ENCODE measurements at places on chromosomes 3 and 15.

DNA sequence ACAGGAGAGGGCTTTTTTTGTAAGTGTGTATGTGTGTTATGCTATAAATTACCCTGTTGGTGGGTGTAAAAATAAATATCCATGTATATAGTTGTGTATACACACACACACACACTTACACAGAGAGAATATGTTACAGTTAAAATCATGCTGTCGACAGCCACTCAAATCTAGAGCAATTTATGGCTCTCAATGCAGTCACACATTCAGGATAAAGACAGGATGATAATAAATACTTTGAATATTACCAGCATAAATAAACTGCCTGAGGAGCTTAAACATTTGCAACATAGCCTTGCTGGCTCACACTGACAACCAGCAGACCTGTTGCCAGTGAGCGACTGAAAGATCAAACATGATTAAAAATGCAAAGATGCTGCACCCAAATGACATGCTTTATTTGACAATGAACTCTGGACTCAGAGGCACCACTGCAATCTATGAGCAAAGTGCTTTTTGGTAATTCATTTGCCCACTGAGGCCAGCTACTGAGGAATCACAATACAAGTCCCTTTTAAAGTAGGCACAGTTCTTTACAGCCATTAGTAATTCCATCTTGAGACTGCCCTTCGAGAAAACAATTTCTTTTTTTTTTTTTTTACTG, 458.9 kb downstream of the FHIT start:
- DNase-seq = no peak

DNA sequence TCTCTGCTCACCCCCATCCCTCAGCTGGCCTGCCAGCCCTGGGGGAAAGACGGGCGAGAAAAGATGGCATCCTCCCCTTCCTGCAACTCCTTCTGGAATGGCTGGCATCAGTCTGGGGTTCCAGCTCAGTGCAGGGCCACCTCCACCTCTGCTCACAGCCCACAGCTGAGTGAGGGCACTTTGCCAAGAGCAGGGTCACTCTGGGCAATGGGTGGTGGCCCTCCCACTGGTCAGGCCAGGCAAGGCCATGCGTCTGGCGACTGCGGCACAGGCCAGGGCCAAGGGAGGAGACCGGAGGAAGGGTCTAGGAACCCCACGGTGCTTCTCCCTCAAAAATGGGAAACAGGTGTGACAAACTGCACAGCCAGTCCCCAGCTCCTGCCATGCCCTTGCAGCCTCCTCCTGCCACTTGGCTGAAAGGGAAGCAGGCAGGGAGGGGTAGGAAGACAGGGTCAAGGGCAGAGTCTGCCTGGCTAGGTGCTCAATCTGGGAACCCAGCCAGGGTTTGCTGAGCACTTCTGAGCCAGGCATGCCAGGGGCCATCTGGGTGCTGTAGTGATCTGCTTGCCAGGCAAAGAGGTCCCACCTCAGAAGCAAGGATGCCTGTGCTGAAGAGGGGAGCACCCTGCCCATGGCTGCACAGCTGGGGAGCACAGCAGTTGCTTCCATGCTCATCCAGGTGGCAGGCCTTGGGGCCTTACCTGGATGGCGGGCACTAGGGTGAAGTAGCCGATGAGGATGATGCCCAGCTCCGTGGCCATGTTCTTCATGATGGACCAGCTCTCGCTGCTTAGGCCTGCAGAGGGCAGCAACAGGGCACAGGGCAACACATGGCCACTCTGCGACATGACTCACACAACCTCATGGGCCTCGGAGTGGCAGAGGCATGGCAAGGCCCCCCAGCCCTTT, 41.2 kb downstream of the PTPN23 start:
- peak; percentile 63 for DNase-seq

- no peak for DNase-seq
Measured at GRCh38 chr3:129058441-129059200, 2.0 kb upstream of the GP9 start.

GRCh38 chr15:61038387-61038786, 190.7 kb downstream of the RORA start:
- DNase-seq = peak; percentile 54

DNA sequence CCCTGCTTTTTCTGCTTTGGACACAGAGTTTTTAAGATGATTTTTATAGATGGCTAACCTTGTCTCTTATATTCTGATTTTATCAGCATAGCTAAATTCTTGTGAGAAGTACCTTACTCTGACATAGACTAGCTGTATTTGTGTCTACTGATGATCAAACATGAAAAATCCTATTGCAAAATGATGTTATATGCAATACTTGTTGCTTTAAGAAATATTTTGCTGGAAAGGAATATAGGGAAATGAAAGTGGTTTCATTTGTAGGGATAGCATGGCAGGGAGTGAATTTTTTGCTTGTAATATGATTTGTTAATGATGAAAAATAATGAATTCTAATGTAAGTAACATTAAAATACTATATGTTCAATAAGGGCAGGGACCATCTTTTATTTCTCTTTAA, 35.9 kb downstream of the CFAP91 start:
- DNase-seq = no peak

DNA sequence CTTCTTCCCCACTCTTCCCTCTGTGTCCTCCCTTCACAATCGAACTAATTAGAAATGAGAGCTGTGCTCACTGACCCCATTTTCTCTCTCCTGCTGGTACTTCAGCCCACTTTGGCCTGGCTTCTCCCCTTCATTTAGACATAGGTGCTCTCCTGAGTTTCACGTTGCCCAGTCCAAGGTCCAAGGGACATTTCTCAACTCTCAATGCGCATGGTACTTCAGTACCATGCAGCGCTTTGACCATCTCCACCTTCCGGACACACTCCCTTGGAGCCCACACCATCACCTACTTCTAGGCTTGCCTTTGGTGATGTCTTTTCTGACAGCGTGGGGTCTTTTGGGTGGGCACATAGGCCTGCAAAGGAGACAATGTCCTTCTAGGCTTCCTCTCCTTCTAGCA, 99.7 kb downstream of the ABHD5 start:
- no peak for DNase-seq

GRCh38 chr3:124839896-124840295, 47.3 kb downstream of the ITGB5 start:
- no peak for DNase-seq

GRCh38 chr3:111392894-111393398, 149.1 kb upstream of the CD96 start:
- no peak for DNase-seq

DNA sequence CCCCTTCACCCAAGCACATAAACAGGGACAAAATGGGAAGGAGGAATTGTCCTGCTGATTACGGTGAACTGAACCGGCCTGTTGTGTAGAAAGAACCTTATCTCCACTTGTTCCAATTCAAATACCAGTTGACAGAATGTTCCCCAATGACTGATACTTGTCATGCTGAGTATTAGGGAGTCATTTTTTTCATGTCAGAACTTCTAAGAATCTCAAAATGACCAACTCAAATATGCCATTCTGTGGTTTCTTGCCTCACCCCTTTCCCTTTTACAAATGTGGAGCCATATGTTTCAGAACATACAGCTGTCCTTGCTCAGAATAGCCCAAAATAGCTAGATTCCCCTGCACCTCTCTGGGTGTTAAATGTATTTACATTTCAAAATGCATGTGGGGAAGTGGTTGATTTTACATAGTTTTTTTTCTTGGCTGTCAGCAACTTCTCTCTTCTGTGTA, 405.9 kb upstream of the TBL1XR1 start:
- no peak for DNase-seq

DNA sequence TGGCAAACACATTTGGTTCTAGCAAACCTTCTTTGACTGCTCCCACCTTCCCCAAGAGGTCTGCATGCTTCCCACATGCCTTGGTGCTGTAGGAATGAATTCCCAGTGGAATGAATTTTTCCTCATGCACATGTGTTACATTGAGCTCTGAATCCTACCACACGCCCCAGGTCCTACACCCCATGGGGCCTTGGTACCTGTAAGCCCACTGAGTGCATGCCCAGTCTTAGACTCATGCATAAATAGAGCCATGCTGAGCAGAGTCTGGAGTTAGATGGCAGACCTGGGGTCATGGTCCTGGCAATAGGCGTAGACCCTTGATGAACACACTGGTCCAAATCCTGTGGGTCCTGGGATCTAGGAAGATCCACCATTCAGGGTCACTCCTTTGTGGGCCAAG, 81.8 kb downstream of the EPHB1 start:
- no peak for DNase-seq

GRCh38 chr3:106347350-106347749, 478.5 kb upstream of the CBLB start:
- no peak for DNase-seq

GRCh38 chr15:77497942-77498361, 77.3 kb downstream of the HMG20A start:
- DNase-seq = peak; percentile 53

Measured in gastrocnemius medialis (tissue), 4 donors.